ENCODE measurements at places on chromosomes 3 and 15.
A peak's percentile ranks its signal among the peaks of the same experiment; 100 is the strongest.

- peak; percentile 45 for DNase-seq
Observed at GRCh38 chr3:96959901-96960641, 145.7 kb downstream of the EPHA6 start.

DNA sequence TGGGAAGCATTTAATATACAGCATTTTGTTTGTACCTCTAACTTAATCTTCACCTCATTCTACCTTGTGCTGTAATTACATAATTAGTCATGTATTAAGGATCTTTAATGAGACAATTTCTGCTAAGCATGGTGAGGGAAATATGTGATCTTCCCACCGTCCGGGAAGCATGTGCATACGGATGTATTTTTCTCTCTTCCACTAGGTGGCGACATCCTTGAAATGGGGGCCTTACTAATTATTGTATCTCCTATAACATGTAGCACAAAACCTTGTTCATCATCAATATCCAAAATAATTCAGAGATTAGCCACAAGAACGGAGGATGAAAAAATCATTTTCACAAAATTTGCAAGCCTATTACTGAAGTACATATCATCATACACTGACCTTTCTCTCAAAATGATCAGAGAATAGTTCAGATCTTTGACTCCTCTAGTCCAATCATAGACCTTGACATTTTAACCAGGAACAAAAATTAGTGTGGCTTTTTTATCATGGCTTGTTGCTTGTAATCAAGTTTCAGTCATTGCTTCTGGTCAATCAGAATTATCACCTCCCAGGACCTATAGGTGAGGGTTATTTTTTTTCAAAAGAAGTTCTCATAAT lies 148.9 kb upstream of the GBE1 start:
- peak; percentile 45 for DNase-seq

- no peak for DNase-seq
Observed at GRCh38 chr3:123305192-123305591, 103.4 kb downstream of the SEC22A start.

GRCh38 chr15:47607695-47608094 lies 109.6 kb upstream of the SEMA6D start:
- no peak for DNase-seq

GRCh38 chr3:27721717-27722564 lies at the start of gene EOMES:
EOMES (minus strand) TSS chr3:27722323; CDS start chr3:27722294, 29 bp downstream.
- DNase-seq, result peak; percentile 44

DNA sequence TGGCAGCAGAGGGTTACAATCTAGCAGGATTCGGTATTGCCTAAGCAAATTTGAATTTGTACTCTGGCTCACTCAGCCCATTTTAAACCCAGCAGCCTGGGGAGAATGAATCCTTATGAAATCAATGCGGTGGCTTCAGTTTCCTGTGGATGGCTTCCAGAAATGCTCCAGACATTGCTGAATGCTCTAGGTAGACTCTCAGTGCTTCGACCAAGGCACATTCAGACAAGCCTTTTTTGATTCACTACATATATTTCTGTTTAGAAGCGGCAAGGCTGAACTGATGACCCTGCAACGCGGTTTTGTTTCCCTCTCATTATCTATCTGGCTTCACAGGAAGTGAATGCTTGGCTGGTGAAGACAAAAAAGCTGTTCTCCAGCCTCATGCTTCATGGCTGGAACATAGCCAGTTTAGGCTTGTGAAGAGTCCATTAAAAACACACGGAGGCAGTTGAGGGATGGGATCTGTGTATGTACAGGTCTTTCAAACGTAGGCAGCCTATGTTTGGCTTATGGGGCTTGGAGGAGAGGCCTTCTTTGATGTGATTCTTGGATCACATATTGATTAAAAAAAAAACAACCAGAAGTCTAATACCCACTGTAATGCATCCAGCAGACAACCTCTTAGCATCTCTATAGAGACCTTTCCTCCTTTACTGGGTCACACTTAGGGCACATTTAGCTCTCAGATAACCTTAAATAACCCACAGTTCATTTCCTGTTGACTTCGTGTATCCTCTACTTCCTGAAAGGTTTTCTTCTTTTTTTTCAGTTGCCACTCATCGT lies 400.2 kb upstream of the TBL1XR1 start:
- DNase-seq, result no peak

- DNase-seq, result no peak
Observed at GRCh38 chr3:8987645-8988383, 24.5 kb upstream of the RAD18 start.

- no peak for DNase-seq
Observed at GRCh38 chr15:75844629-75845335, 1.5 kb downstream of the UBE2Q2 start.

Measured in LoVo (cell line).